T-cell (primary cell): ENCODE measurements at places on chromosomes 6 and 20.

DNA sequence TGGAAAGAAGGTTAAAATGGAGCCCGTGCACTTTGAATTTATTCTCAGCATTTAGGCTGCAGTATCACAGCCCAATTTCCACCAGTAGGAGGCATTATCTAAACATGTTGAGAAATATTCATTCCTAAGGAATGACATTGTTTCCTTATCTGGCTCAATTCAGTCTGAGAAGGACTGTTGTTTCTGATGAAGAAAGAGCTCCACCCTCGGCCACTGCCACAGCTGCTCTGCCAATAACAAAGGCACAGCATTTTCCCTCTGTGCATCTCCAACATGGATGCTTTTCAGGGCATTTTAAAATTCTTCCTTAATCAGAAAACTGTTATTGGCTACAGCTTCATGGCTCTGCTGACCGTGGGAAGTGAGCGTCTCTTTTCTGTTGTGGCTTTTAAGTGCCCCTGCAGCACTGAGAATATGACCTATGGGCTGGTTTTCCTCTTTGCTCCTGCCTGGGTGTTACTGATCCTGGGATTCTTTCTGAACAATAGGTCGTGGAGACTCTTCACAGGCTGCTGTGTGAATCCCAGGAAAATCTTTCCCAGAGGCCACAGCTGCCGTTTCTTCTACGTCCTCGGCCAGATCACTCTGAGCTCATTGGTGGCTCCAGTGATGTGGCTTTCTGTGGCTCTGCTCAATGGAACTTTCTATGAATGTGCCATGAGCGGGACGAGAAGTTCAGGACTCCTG lies at the start of gene CALHM5:
Gene CALHM5, plus strand, starts transcription at position 216 of the 687 bp plus-strand sequence. Its CDS starts 58 bp downstream, at position 274.
- no peak for DNase-seq

DNA sequence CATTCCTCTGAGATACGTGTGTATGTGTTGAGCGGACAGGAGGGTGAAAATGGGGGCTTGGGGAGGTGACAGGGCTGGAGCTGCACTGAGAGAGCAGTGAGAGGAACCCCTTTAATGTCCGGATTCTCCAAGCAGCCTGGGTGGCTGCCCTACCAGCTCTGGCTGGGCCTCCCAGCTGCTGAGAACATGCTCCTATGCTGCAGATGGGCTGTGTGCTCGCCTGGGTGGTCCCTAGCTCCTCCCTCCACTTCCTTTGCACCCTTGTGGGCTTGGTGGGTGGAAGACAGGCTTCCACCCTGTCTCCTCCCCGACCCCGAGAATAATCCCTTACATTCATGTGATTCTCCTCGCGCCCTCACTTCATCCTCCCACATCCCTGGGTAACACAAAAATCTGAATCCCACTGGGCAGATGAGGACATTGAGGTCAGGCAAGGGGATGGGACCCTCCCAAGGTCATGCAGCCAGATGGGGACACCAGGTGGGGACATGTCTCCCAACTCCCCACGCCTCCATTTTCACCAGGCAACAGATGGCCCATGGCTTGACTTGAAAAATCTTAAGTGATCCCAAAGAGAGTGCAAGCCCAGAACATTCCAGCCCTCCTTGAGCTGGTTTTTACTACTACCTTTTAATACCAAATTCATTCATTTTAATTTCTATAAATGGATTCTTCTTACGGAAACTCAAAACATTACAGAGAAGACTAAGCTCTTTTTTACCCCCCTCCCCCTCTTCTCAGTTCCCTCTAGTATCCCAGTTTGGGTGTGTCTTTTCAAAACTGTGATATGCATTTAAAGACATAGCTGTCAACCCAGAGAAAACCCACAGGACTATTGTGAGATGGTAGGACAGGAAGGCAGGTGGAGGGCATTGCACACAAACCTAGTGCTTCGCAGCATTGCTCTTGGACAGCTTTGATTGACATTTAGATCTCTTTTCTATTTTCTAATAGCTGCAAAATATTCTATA lies 5.0 kb upstream of the PDRG1 start:
- no peak for DNase-seq

- no peak for DNase-seq
Observed at GRCh38 chr6:42093582-42094329, 43.4 kb downstream of the TAF8 start.

GRCh38 chr20:40865095-40865494 lies 163.5 kb upstream of the TOP1 start:
- no peak for DNase-seq

DNA sequence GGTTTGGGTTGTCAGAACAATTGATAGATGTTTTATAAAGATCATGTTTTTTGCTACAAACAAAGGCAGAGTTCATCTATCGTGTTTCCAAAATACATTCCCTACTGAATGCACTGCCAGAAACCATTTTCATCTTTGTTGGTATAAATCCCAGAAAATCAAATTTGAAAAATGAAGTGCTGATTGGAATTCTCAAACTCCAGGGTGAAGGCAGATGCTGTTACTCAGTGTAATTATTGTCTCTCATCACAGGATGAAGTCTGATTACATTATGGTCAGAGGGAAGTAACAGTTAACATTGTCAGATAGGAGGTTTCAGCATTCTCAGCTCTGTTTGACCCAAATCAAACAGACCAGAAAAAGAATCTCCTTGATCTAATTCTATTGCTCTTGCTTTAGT lies 198.4 kb upstream of the KCNK16 start:
- no peak for DNase-seq

DNA sequence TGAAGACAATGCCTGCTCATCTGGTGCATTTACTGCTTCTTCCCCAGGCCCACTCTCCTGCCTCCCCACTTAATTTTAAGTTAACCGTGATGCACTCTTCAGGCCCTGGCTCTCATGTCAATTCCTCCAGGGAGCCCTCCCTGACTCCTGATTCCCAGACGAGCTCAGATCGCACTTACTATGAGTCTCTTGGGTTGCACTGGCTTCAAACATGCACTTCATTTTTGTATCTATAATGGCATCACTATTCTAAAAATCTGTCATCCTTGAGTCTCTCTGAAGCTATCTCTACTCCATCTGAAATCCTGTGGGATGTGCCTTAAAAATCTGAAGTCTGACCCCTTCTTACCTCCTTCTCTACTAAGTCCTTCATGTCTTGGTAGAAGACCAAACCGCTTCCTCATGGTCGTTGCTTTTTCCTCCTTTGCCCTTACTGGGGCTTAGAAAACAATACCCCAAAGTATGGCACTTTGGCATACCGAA lies 24.7 kb downstream of the COX4I2 start:
- DNase-seq, result no peak

GRCh38 chr6:130794010-130794697 lies 33.1 kb upstream of the SMLR1 start:
- DNase-seq, result no peak

DNA sequence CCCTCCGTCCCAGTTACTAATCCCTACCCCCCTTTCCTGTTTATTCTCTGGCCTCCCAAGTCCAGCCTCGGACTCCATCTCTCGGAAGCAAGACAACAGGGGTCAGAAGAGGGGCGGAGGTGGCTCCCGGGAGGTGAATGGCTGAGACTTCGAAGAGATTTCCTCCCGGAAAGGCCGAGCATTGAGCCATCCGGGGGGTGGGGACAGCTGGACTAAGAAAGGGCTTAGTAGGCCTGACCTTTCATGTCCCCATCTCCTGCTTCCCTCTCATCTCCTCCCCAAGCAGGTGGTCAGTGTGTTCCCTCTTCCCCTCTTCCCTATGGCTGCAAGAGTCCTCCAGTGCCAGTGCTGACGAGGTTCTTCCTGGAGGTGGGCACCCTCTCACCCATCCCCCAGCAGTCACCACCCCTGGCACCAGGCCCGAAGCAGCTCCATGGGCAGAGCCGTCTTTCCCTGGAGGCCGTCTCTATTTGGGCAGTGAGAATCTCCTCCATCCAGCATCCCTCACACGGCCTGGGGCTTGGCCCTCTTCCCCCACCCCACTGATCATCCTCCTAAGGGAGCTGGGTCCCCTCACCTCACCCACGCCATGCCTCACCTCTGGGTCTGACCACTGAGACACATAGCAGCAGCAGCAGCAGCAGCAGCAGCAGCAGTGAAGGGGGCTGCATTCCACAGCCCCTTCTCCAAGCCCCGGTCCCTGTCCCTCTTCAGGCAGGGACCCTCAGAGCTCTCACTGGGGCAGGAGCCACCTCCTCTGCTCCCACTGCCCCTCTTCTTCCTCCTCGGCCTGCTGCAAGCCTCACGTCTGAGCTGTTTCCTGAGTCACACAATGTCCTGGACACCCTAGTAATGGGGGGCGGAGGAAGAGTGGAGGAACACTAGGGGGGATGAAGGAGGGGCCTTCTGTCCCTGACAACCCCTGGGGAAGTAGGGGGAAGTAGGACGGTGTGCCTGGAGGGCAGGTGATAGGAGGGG lies at the start of gene NOTCH4:
Gene NOTCH4, minus strand, starts transcription at position 810 of the 978 bp plus-strand sequence. Its CDS starts 139 bp downstream, at position 671.
- no peak for DNase-seq

GRCh38 chr6:53144802-53145201 lies 3.8 kb downstream of the GCM1 start:
- DNase-seq, result no peak

GRCh38 chr6:38133932-38134703 lies 314.6 kb downstream of the ZFAND3 start:
- no peak for DNase-seq

DNA sequence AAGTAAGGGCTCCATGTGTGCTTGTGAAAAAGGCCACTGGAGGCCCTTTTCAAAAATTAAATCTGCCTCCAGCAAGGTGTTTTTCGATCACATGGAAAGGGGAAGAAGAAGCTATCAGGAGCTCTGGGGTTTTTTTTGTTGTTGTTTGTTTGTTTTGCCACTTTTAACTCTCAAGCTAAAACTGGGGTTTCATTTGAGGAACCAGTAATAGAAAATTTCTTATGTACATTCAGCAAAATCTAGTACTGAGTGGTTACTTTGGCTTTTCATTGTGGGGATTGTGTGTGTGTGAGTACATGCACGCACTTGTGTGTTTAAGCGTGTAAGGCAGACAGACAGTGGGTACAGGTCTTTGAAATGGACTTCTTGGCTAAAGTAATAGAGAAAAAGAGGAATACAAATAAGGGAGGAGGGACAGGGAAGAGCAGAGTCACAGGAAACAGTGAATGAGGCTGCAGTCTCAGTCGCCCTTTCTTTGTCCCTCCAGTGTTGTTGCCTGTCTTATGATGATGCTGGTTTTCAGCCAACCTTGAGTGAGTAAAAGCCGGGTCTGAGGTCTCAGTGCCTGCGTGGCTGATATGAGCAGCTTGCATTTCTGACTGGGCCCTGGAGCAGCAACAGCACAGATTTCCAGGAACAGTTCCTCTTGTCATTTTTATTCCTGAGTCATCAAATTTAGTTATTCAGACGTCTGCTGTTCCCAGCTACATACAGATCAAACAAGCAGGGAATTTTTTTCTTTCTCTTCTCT lies 26.2 kb downstream of the SLC16A10 start:
- peak; percentile 7 for DNase-seq

DNA sequence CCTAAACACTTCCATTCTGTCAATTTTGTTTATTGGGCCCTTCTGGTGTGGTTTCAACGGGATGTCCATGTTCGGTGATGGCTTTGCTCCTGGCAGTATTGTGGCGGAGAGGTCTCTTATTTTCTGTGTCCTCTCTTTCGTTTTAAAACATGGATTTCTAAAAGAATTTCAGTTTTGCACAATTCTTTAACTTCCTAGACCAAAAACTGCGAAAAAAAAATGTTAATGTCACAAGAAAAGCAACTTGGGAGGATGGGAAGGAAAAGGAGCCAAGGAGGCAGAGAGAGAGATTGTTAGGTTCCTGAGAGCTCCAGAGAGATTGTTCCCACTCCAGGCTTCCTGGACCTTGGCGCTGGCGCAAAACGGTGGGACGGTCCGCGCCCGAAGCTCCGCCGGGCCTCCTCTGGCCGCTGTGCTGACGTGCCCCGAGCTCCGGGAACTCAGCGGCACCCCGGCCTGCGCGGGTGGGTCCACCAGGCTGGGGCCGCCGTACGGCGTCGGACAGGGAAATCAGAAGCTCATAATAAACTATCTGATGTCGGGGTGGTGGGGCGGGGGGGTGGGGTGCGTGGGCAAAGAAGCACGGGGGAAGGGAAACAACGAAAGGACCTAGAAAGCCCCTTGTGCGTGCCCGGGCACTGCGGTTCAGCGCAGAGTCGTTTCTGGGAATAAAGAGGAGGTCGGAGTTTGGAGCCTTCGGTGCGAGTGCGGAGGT lies 951 bp upstream of the OLIG3 start:
- DNase-seq, result no peak

- no peak for DNase-seq
Observed at GRCh38 chr6:28868873-28869272, 54.9 kb downstream of the TRIM27 start.

GRCh38 chr6:6287415-6287814 lies 33.0 kb downstream of the F13A1 start:
- no peak for DNase-seq

GRCh38 chr6:136073216-136073615 lies 176.9 kb downstream of the MTFR2 start:
- no peak for DNase-seq

- no peak for DNase-seq
Observed at GRCh38 chr6:161549977-161550655, 276.3 kb upstream of the AGPAT4 start.

GRCh38 chr6:106223300-106223930 lies 102.1 kb downstream of the ATG5 start:
- DNase-seq, result peak; percentile 22

DNA sequence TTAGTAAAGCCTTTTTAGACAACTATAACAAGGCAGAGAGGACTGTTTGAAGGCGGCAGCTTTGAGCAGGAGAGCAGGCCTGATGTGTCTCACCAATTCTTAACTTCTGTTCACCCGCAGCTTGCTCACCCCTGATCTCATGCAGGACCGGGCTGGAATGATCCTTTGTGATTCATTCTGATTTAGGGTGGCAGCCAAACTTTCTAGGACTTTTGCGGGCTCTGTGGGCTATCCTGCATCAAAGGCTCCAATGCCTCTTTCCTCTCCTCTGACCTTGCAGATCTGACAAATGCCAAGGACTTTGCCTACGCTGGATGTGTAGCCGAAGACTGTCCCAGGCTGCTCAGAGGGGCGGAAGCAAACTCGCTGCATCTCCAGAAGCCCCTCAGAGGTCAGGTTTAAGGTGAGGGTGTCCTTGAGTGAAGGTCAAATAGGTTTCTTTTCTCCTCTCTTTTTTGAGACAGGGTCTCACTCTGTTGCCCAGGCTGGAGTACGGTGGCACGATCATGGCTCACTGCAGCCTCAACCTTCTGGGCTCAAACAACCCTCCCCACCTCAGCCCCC lies 72.3 kb downstream of the VEGFA start:
- no peak for DNase-seq

GRCh38 chr20:24314053-24314452 lies 155.4 kb upstream of the SYNDIG1 start:
- no peak for DNase-seq

DNA sequence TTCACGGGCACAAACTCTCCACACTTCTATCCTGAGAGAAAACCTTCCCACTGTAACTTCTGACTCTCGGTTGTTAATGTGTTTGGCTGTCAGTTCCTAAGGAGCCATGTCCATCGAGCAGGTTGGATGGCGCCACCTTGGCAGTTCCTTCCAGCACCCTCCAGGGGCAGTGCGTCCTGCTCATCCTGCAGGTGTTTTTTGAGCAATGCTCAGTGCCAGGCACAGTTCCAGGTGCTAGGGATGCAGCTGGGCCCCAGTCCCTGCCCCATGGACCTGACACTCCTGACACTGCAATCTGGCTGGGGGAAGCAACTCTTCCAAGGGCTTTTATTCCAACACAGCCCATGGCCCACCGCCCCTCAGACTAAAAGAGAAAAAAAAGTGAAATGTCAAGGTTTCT lies 376.4 kb downstream of the PREX1 start:
- no peak for DNase-seq

- DNase-seq, result no peak
Observed at GRCh38 chr6:125818225-125818657, 27.5 kb downstream of the NCOA7 start.
